ENCODE measurements at places on chromosomes 6 and 20. TPM values are rescaled to one million over a fixed set of nuclear protein-coding genes. Genes with fewer than 3 reads are reported as not detected.

- no peak overlapping the region for H3K27ac ChIP-seq
- no peaks in the 10 kb centered on the region for H3K27me3 ChIP-seq
- H3K4me3 ChIP-seq = no peak overlapping the region
- H3K4me1 ChIP-seq = no peaks in the 10 kb centered on the region
These were observed 483.8 kb upstream of the JARID2 start for GRCh38 chr6:14762077-14762476.

- no peaks in the 10 kb centered on the region for H3K27me3 ChIP-seq
- H3K4me3 ChIP-seq = no peak overlapping the region
- H3K4me1 ChIP-seq = peaks cover 6% of the 10 kb centered on the region
- no peak for DNase-seq
- H3K36me3 ChIP-seq = no peaks in the 10 kb centered on the region
These were observed 531.3 kb downstream of the QKI start for GRCh38 chr6:163945808-163946207.

Gene HLA-DQA1
- total RNA-seq = 0.94 TPM

GRCh38 chr6:30554962-30555815, 1.1 kb downstream of the GNL1 start:
- H3K4me3 ChIP-seq = peak overlapping the region; percentile 92
- peaks cover 16% of the 10 kb centered on the region for H3K4me1 ChIP-seq
- H3K27ac ChIP-seq = peak overlapping the region; percentile 96
- no peaks in the 10 kb centered on the region for H3K36me3 ChIP-seq
- peak; percentile 57 for DNase-seq

Gene SMOC2
- 78.4 TPM for total RNA-seq

DNA sequence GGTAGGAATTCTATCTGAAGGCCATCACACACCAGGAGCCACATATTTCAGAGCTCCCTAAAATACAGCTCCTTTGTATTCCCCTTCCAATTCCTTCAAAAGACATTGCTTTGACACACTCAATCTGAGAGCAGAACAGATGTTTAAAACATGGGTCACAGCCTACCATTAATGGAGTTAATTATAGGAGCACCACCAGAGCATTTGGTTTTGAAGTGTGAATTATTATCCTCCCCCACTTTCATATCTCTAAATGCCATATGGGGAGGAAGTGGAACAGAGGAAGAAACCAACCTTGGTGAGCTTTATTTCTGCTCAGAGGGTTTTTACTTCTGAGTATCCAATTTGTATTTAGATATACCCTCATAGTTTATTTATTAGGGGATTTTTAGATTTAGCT, 50.7 kb upstream of the TNFRSF21 start:
- no peaks in the 10 kb centered on the region for H3K36me3 ChIP-seq
- H3K4me3 ChIP-seq = no peak overlapping the region
- no peak overlapping the region for H3K27ac ChIP-seq
- no peak for DNase-seq
- no peaks in the 10 kb centered on the region for H3K27me3 ChIP-seq
- H3K4me1 ChIP-seq = no peaks in the 10 kb centered on the region

Gene SGK2
- total RNA-seq = 6.2 TPM
